ENCODE measurements at places on chromosomes 3 and 15. TPM values are rescaled to one million over a fixed set of nuclear protein-coding genes. Genes with fewer than 3 reads are reported as not detected.

- peak; percentile 50 for DNase-seq
- H3K36me3 ChIP-seq, result no peaks in the 10 kb centered on the region
- peak overlapping the region; percentile 88 for H3K4me3 ChIP-seq
- H3K27me3 ChIP-seq, result no peaks in the 10 kb centered on the region
- peaks cover 8% of the 10 kb centered on the region for H3K4me1 ChIP-seq
Measured at GRCh38 chr3:69738315-69738714, 949 bp upstream of the MITF start.

DNA sequence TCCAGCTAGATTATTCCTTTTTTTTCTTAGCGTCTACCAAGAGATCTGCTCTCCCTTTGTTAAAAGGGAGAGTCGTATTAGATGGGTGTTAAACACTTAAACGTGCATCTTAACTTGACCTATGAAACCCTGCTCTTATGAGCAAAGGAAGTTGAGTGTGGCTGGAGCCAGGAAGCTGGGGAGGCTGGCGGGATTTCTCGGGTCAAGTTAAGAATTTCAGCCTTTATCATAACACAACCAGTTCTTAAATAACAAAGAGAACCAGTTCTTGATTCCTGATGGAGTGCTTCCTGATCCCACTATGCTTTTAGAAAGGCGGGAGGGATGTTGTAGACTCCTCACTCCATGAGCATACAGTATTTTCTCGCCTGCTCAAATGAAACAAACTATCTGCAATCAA lies 215.1 kb downstream of the ITPR1 start:
- no peak for DNase-seq
- H3K4me1 ChIP-seq, result no peaks in the 10 kb centered on the region
- H3K27ac ChIP-seq, result no peak overlapping the region
- no peaks in the 10 kb centered on the region for H3K27me3 ChIP-seq
- H3K36me3 ChIP-seq, result peaks cover 15% of the 10 kb centered on the region

- DNase-seq, result no peak
- no peak overlapping the region for H3K4me3 ChIP-seq
- H3K4me1 ChIP-seq, result peaks cover 41% of the 10 kb centered on the region
- no peaks in the 10 kb centered on the region for H3K36me3 ChIP-seq
Measured at GRCh38 chr15:58474741-58475323, 43.0 kb downstream of the LIPC start.

DNA sequence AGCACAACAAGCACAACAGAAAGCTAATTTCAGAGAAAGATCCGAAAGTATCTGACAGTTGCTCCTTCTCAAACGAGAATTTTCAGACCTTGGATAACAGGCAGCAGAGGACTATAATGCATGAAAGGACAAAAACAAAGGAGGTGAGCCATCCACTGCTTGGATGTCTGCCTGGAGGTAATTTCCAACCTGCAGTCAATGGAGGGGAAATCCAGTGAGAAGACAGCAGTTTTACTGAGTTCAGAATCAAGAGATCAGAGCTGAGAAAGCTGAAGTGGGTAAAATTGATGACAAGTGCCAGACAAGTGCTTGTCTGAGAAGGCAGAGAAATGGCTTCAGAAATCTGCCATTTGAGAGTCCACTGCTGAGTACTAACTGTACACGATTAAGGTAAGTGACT lies 22.1 kb downstream of the UBE3A start:
- DNase-seq, result no peak
- H3K27ac ChIP-seq, result no peak overlapping the region
- no peak overlapping the region for H3K4me3 ChIP-seq
- no peaks in the 10 kb centered on the region for H3K36me3 ChIP-seq
- H3K27me3 ChIP-seq, result no peaks in the 10 kb centered on the region

DNA sequence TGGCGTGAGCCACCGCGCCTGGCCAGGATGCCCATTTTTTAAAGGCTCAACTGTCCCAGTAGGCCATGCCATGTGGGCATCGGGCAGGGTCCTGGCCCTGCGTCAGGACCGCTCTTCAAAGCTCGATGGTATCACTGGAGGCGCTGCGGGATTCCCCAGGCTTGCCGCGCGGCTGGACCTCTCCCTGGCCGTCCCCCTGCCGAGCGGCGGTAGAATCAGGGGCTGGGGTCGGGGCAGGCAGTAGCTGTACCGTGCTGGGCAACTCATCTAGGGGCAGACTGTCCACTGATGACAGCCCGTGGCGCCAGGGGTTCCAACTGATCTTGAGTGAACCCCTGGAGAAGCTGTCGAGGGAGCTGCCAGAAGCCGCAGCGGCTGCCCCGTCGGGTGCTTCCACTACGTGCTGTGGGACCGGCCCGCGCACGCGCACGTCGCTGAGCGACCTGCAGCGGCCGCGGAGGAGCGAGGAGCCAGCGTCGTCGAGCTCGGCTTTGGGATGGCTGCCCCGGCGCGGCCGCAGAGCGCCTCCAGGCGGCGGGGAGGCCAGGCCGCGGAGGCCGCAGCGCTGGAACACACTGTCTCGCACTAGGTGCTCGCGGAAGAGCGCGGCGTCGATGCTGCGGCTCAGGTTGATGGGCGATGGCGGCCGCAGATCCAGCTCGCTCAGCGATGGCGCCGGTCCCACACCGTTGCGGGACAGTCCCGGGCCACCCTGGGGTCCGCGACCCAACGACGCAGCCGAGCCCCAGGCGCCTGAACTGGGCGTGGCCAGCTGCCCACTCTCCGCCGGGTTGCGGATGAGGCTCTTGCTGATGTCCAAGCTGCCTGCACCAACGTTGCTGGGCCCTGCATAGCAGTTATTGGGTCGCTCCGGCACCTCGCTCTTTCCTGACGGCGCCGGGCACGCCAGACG lies 5.8 kb downstream of the PRRT3 start:
- peak; percentile 92 for DNase-seq
- peaks cover 5% of the 10 kb centered on the region for H3K36me3 ChIP-seq
- H3K4me3 ChIP-seq, result peak overlapping the region; percentile 65
- peaks cover 11% of the 10 kb centered on the region for H3K4me1 ChIP-seq

Gene ASB14
- not detected for polyA plus RNA-seq

Gene GRM7
- polyA plus RNA-seq, result not detected

Gene SLC28A1
- 51.2 TPM for polyA plus RNA-seq

All from kidney (tissue), 22 donors.